Heart left ventricle (tissue), 16 donors: ENCODE measurements at places on chromosomes 3 and 15.

DNA sequence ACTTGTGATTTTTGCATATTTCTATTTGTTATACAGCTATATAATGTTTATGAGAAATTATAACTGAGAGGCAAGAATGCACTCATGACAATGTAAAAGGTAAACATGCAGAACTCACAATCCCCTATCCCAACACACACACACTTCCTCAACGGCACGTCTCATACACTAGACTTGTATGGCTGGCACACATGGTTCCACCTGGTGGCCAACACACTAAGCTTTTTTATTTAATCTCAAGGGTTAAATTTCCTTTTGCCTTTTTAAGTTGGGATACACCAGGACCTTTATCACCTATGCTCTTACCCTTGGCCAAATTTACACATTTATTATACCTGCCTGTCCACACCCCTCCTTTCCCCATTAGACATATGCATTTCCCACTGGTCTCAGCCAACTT lies 88.6 kb upstream of the PSMD6 start:
- DNase-seq: no peak

- DNase-seq: no peak
Measured at GRCh38 chr3:51311055-51311454, 74.0 kb upstream of the MANF start.

DNA sequence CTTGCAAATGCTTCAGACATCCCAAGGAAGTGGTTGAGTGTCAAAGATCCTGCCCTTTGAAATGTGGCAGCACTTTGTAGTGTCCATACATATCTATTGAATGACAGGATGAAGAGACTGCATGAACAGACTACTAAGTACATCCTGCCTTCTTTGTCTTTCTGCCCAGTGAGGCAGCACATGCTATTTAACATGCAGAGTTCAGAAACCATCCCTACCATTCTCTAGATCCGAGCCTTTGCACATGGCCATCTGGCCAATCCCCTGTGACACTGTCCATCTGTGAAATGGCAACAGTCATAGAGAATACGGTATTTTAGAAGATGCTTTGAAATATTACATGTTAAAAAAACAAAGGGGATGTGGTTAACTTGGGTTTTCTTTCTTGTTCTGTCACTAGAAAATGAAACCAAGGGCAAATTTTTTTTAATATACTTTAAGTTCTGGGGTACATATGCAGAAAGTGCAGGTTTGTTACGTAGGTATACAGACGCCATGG lies 519.6 kb downstream of the NTRK3 start:
- no peak for DNase-seq

DNA sequence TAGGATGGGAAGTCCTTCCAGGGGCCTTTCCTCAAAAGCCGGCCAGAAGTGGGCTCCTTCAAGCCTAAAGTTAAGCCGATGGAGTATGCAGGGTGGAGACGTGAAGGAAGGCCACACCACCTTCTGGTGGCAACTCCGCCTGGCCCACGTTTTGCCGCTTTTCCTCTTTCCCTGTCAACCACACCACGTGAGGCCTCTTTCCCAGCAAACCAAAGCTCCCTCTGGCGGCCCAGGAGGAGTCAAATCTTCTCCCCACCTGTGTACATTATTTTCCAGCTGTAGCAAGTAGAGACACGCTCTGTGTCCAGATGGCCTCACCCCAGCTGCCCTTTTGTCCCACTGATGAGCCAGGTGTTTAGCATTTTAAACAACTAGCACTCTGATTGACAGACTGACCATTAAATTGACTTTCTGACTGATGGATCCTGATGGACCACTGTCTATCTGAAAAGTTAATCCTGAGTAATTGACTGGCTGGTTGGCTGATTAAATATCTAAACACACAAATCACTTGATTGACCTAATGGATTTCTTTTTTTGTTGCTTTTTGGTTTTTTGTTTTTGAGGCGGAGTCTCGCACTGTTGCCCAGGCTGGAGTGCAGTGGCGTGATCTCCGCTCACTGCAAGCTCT lies 59.6 kb upstream of the ZBTB38 start:
- peak; percentile 54 for DNase-seq

DNA sequence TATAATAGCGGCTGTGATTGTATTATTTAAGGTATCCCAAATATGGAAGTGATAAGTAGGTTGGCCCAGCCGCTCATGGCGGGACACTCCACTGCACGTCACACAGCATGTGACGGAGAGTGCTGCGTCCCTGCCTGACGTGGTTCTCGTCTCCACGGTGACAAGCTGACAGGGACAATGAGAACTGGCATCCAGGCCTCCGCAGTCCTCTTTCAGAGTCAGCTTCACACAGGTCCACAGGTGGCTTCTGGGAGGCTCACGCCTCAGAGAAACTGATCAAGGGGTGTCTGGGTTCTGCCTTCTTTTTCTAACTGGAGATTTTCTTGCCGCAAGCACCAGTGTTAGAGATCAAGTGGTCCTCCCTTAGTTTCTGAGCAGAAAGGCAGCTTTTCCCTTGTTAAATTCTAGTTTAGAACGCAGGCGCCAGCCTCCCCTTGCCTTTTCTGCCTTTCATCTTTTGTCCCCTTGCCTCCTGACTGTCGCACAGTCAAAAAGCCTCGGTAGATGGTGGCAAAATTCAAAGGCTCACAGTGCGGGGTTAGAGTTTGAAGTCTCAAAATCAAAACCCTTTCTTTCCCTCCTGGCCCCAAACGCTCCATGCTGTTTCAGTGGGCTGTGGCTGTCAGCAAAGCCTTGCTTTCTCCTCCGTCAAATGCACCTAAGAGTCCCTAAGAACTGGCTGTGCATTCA lies 120.9 kb downstream of the ATP10A start:
- DNase-seq: no peak

- DNase-seq: no peak
Measured at GRCh38 chr3:148372206-148372875, 325.4 kb upstream of the AGTR1 start.

DNA sequence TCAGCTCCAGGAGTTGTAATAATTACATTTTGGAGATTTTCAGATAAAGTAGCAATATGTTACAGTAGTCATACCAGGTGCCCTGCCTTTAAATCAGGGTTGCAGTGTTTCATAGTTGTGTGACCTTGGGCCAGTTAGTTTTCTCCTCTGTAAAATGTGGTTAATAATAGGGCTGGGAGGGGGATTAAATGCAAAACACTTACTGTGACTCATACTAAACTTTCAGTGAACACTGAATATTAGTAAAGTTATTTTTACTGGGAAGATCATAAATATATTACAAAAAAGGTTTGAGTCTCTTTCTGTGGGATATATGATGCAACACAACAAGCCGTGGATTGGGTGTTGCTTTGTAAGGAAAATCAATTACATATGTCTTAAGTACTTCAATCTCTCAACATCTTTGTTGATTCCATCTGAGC lies 1.1 kb upstream of the EBLN2 start:
- no peak for DNase-seq

- peak; percentile 56 for DNase-seq
Measured at GRCh38 chr3:101635954-101636798, 40.8 kb downstream of the ZBTB11 start.

GRCh38 chr3:172580680-172581401 lies 57.6 kb upstream of the TNFSF10 start:
- no peak for DNase-seq

DNA sequence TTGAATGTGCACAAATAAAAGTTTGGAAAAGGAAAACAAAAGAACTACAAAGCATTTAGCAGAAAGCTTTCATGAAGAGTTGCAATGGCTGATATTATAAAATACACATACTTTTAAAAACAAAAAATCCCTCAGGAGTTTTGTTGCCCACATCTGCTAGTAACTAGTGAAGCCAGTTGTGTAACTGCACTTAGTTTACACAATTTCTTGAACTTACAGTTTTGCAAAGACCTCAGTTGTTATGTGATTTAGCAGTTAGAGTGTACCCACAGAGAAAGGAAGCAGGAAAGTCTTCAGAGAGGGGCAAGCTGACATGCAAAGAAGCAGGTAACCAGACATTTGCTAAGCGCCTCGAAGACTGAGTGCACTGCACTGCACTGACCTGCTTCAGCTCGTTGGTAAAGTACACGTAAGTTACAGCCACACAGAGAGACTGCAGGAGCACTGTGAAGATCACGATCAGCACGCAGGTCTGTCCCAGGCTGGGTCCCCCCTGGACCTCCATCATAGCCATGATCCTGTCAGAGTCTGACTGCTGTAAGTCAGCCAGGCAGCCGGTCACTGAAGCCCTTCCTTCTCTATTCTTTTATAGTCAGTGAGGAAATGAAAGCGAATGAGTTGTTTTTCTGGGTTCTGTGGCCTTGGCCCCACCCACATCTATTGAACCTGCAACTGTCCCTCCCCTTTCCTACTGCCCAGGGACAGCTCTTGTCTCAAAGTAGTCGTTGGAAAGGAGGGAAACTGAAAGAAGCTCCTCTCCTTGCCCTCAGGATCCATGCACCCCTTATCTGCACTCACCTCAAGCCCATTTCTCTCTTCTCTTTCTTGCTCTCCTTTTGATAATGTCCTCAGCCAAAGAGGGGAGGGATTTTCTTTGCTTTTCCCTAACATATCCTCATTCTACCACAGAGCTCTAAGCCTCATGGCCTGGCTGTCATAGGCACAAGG lies at the start of gene TNFSF10:
Gene TNFSF10, minus strand, starts transcription at position 560 of the 948 bp plus-strand sequence. Its CDS starts 46 bp downstream, at position 514.
- peak; percentile 76 for DNase-seq

- DNase-seq: peak; percentile 39
Measured at GRCh38 chr3:113084777-113085176, 94.0 kb downstream of the GTPBP8 start.

DNA sequence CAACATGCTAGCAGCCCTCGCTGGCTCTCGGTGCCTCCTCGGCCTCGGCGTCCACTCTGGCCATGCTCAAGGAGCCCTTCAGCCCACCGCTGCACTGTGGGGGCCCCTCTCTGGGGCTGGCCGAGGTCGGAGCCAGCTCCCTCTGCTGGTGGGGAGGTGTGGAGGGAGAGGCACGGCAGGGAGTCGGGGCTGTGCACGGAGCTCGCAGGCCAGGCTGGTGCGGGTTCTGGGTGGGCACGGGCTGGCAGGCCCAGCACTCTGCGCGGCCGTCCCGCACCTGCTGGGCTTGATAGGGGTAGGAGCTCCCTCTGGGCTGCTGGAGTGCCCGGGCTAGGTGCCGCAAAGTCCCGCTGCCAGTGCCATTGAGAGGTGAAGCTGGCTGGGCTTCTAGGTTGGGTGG lies 251.0 kb downstream of the SQOR start:
- DNase-seq: no peak

DNA sequence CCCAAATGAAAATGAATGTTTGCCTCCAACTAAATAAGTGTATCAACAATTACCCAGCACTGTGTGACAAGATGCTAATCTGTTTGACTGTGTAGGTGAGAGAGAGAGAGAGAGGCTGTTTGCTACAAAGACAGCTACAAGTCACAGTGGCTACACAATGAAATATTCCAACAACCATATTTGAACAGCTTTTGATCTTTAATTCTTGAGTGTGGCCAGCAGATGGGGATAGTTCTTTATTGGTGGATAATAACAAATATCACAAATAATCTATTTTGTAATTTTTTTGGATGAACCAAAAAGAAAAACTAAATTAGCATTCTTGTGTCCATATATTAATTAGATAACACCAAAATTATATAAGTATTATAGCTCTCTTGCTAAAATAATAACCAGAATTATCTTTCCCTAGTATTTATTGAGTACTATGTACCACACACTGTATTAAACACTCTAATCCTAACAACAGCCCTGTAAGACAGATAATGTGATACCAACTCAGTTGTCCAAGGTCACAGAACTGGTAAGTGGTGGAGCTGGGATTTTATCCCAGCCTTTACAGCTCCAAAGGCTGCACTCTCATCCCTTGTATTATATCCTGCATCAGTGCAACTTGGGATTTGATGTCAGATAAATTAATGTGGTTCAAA lies 61.9 kb upstream of the C3orf80 start:
- no peak for DNase-seq

GRCh38 chr3:59699648-59700320 lies 650.0 kb upstream of the CFAP20DC start:
- DNase-seq: no peak

DNA sequence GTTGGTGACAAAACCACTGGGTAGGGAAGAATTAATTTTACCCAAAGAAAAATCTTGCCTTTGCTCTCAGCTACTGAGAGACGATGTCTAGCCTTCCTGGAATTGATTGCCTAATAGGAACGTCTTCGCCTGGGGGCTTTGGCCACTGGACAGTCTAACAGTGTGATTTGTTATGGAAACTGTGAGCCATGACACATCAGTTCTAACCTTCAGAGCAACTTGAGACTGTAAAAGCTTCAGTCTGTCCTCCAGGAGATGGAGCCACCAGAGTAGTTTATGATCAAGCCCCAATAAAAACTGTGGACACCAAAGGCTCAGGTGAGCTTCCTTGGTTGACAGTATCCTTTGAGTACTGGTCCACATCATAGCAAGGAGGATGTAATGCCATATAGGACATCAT lies 235.8 kb upstream of the TMCO5A start:
- no peak for DNase-seq

GRCh38 chr15:59862191-59863155 lies 141.6 kb upstream of the FOXB1 start:
- DNase-seq: no peak

DNA sequence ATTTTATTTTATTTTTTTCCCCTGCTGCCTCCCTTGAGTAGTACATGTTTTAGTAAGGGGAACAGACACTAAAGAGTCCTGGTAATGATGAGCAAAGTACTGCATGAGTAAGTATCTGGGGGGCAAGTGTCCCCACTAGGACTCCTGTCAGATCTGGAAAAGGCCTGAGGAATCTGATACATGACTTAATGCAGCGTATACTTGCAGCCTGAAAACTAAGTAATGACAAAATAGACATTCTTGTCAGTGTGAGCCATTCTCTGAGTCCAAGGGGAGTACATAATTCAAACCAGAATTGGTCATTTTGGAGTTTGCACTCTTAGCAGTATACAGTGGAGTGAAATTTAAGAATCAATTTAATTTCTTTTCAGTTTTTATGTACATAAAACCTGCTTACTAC lies 27.5 kb downstream of the NXPE3 start:
- DNase-seq: no peak

DNA sequence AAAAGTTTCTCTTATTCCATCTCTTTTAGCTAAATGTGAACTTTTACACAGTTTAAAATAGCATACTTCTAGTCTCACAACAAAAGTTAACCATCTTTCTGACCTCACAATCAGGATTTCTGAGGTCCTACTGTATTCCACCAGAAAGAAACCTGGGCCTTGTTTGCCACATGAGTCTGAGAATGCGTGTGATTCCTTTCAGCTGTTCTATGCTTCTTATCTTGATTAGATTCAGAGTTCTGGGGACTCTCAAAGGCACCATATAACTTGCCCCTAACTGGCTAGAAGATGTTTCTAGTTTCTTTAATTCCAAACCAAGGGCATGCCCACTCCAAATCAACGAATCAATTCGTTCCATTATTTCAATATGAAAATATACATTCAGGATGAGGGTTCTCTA lies 131.1 kb downstream of the ATP8B4 start:
- no peak for DNase-seq

- DNase-seq: no peak
Measured at GRCh38 chr3:1087066-1087560, 5.7 kb upstream of the CNTN6 start.

DNA sequence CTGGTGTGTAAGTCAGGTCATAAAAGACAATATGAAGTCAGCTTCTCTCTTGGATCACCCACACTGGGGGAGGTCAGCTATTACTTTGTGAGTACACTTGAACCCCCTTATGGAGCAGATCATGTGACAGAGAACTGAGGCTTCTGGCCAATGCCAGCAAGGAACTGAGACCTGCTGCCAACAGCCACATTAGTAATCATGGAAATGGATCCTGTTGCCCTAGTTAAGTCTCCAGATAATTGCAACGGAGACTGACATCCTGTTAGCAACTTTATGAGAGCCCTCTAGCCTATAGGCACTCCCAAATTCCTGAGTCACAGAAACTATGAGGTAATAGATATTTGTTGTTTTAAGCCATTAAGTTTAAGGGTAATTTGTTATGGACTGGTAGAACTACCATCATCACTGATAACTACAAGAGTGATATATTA lies 110.4 kb upstream of the GMNC start:
- DNase-seq: no peak
